A375 (cell line): ENCODE measurements at places on chromosomes 12 and 14. TPM values are rescaled to one million over a fixed set of nuclear protein-coding genes. Genes with fewer than 3 reads are reported as not detected.

The TAS2R19 gene
- total RNA-seq: 1.5 and 3.2 TPM in 2 replicates

The NRXN3 gene
- 0.21 and 0.26 TPM in 2 replicates for total RNA-seq

The TAS2R30 gene
- 2.4 and 3.0 TPM in 2 replicates for total RNA-seq

The SBNO1 gene
- total RNA-seq: 22.6 and 25.7 TPM in 2 replicates

The SLC16A7 gene
- total RNA-seq: 16.2 and 23.4 TPM in 2 replicates

The TMEM233 gene
- total RNA-seq: 0.37 and 0.49 TPM in 2 replicates

The GOLGA5 gene
- total RNA-seq: 16.0 and 19.7 TPM in 2 replicates

The ZNF268 gene
- 15.6 and 18.6 TPM in 2 replicates for total RNA-seq

The MYH6 gene
- not detected in 2 replicates for total RNA-seq

The ASPG gene
- not detected in 2 replicates for total RNA-seq

The NR1H4 gene
- total RNA-seq: not detected in 2 replicates
